Temporal lobe (tissue), 4 donors: ENCODE measurements at places on chromosomes 6 and 20. TPM values are rescaled to one million over a fixed set of nuclear protein-coding genes. Genes with fewer than 3 reads are reported as not detected.

Gene ACSS1
- total RNA-seq, result 3.9 TPM

Gene MCM8
- 3.9 TPM for total RNA-seq

Gene RNF217
- total RNA-seq, result 11.6 TPM

Gene KHDRBS2
- total RNA-seq, result 55.8 TPM

Gene NR2E1
- total RNA-seq, result 10.8 TPM
